ENCODE measurements at places on chromosomes 1 and 21.

- no peak for DNase-seq
Observed at GRCh38 chr1:84995484-84996334, 1.2 kb downstream of the MCOLN2 start.

DNA sequence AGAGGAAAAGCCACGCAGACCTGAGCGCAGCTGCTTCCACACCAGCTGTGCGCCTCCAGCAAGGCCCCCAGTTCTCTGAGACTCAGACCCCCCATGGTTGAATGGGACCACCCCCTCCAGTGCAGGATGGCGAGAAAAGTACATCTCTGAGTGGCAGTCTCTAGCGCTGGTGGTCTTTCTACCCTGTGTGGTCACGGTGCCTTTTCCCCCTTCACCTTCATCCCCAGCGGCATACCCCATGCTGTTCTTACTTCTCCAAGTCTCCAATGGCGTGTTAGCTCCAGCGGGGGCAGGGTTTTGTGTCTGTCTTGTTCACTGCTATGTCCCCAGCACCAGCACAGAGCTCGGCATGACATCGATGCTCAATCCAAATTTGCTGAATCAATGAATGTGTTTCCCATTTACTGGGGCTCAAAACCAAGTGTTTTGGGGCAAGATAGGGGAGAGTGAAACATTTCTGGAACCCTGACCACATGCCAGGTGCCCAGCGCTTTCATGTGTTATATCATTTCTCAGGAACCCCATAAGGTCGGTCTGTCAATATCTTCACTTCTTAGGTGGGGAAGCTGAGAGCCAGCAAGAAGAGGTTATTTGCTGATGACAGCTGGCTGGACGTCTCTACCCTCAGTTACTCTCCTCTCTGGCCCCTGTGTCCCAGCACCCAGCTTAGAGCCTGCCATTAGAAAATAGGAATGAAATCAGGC is 959 bp upstream of the SDC3 start:
- no peak for DNase-seq

DNA sequence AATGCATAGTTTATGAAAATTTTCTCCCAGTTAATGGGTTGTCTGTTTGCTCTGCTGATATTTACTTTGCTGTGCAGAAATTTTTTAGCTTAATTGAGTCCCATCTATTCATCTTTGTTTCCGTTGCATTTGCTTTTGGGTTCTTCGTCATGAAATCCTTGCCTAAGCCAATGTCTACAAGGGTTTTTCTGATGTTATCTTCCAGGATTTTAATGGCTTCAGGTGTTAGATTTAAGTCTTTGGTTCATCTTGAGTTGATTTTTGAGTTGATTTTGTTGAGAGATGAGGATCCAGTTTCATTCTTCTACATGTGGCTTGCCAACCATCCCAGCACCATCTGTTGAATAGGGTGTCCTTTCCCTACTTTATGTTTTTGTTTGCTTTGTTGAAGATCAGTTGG is 85.2 kb downstream of the DRAM2 start:
- DNase-seq: no peak

GRCh38 chr1:40886318-40887011 is 24.3 kb upstream of the CITED4 start:
- no peak for DNase-seq

GRCh38 chr1:227947676-227948492 is at the start of gene WNT9A:
Gene WNT9A (minus strand): TSS chr1:227947932. CDS start chr1:227947887, 45 bp downstream.
- DNase-seq: no peak
